M059J (cell line): ENCODE measurements at places on chromosomes 6 and 20. TPM values are rescaled to one million over a fixed set of nuclear protein-coding genes. Genes with fewer than 3 reads are reported as not detected.

BACH2 gene
- 0.17 TPM in 1 of 2 replicates, not detected in the other for total RNA-seq

HLA-DQA2 gene
- not detected in 2 replicates for total RNA-seq

FABP7 gene
- not detected in 2 replicates for total RNA-seq

OPN5 gene
- not detected in 2 replicates for total RNA-seq

TUBB1 gene
- 0.17 TPM in 1 of 2 replicates, not detected in the other for total RNA-seq

CAGE1 gene
- 0.02 TPM in 1 of 2 replicates, not detected in the other for total RNA-seq

FRS3 gene
- 0.34 and 2.4 TPM in 2 replicates for total RNA-seq

UST gene
- total RNA-seq: 11.3 and 14.4 TPM in 2 replicates

OOEP gene
- not detected in 2 replicates for total RNA-seq

CCM2L gene
- total RNA-seq: not detected in 2 replicates

TENT5A gene
- total RNA-seq: 64.6 and 97.6 TPM in 2 replicates

ME1 gene
- 8.4 and 11.6 TPM in 2 replicates for total RNA-seq

SYCP2 gene
- total RNA-seq: 0.79 and 1.2 TPM in 2 replicates

GTSF1L gene
- total RNA-seq: not detected in 2 replicates

ZNF337 gene
- total RNA-seq: 6.2 and 12.5 TPM in 2 replicates

HSPA12B gene
- total RNA-seq: 0.05 TPM in 1 of 2 replicates, not detected in the other

NSFL1C gene
- 69.2 and 85.5 TPM in 2 replicates for total RNA-seq

NOX3 gene
- not detected in 2 replicates for total RNA-seq

BHLHE23 gene
- total RNA-seq: not detected in 2 replicates

CTCFL gene
- total RNA-seq: not detected in 2 replicates

CTAGE9 gene
- 0.27 TPM in 1 of 2 replicates, not detected in the other for total RNA-seq

SNAP91 gene
- total RNA-seq: not detected in 2 replicates

CST5 gene
- not detected in 2 replicates for total RNA-seq

PAQR8 gene
- total RNA-seq: 4.9 and 9.9 TPM in 2 replicates

ULBP3 gene
- 3.3 and 10.5 TPM in 2 replicates for total RNA-seq

DOK5 gene
- total RNA-seq: not detected in 2 replicates

MYLIP gene
- 11.8 and 16.3 TPM in 2 replicates for total RNA-seq

PIGT gene
- total RNA-seq: 250 and 270 TPM in 2 replicates

RCAN2 gene
- total RNA-seq: 2.3 and 2.7 TPM in 2 replicates

F13A1 gene
- not detected in 2 replicates for total RNA-seq

DEFB114 gene
- not detected in 2 replicates for total RNA-seq

TINAG gene
- not detected in 2 replicates for total RNA-seq

ACSS1 gene
- total RNA-seq: 0.17 and 0.32 TPM in 2 replicates

SLC52A3 gene
- total RNA-seq: 0.57 and 1.3 TPM in 2 replicates

SLC22A23 gene
- total RNA-seq: 0.54 and 0.64 TPM in 2 replicates

CDC40 gene
- total RNA-seq: 23.3 and 27.9 TPM in 2 replicates

KHDC1L gene
- total RNA-seq: not detected in 2 replicates

HLA-DMB gene
- 5.1 and 8.3 TPM in 2 replicates for total RNA-seq

TREM1 gene
- total RNA-seq: not detected in 2 replicates

ADGRB3 gene
- total RNA-seq: 0.62 and 2.0 TPM in 2 replicates

SEL1L2 gene
- not detected in 2 replicates for total RNA-seq

ATP6V1G2 gene
- 0.20 TPM in 1 of 2 replicates, not detected in the other for total RNA-seq

MUC21 gene
- total RNA-seq: not detected in 2 replicates

HCRTR2 gene
- total RNA-seq: 0.15 TPM in 1 of 2 replicates, not detected in the other

SSTR4 gene
- not detected in 2 replicates for total RNA-seq

MYB gene
- 5.1 and 7.4 TPM in 2 replicates for total RNA-seq

TMEM170B gene
- 1.2 and 4.0 TPM in 2 replicates for total RNA-seq

CGA gene
- 22.8 and 26.6 TPM in 2 replicates for total RNA-seq

FAM209B gene
- not detected in 2 replicates for total RNA-seq

ADGRF5 gene
- total RNA-seq: 0.07 TPM in 1 of 2 replicates, not detected in the other

PGBD1 gene
- 10.5 and 11.9 TPM in 2 replicates for total RNA-seq
